Subcutaneous adipose tissue (tissue), 4 donors: ENCODE measurements at places on chromosomes 1 and 21. TPM values are rescaled to one million over a fixed set of nuclear protein-coding genes. Genes with fewer than 3 reads are reported as not detected.

OR2M3 gene
- total RNA-seq, result not detected

LCE1E gene
- not detected for total RNA-seq

ATP8B2 gene
- total RNA-seq, result 46.5 TPM

HS2ST1 gene
- 10.2 TPM for total RNA-seq

SH2D1B gene
- total RNA-seq, result 0.22 TPM

CLCNKB gene
- total RNA-seq, result 0.17 TPM

IFI44 gene
- total RNA-seq, result 30.2 TPM

CA6 gene
- total RNA-seq, result not detected

PTPN22 gene
- total RNA-seq, result 0.57 TPM

CDC42BPA gene
- 43.2 TPM for total RNA-seq

GJA9 gene
- not detected for total RNA-seq

LPAR3 gene
- 1.0 TPM for total RNA-seq

PTGS2 gene
- total RNA-seq, result 2.5 TPM

LACTBL1 gene
- not detected for total RNA-seq

LY9 gene
- 0.22 TPM for total RNA-seq

HIVEP3 gene
- 7.3 TPM for total RNA-seq

LMOD1 gene
- total RNA-seq, result 44.7 TPM

SPRR1B gene
- not detected for total RNA-seq

SYCP1 gene
- total RNA-seq, result not detected

MCOLN2 gene
- total RNA-seq, result 0.38 TPM

ILDR2 gene
- not detected for total RNA-seq

USH2A gene
- under 0.01 TPM for total RNA-seq

PLPP3 gene
- total RNA-seq, result 258 TPM

CELF3 gene
- total RNA-seq, result not detected

IGSF9 gene
- total RNA-seq, result 0.17 TPM

TNFSF4 gene
- 2.1 TPM for total RNA-seq

CRNN gene
- total RNA-seq, result not detected

ATAD3C gene
- total RNA-seq, result 0.19 TPM

TDRD5 gene
- 1.5 TPM for total RNA-seq
